ENCODE measurements at places on chromosomes 11 and 22.

DNA sequence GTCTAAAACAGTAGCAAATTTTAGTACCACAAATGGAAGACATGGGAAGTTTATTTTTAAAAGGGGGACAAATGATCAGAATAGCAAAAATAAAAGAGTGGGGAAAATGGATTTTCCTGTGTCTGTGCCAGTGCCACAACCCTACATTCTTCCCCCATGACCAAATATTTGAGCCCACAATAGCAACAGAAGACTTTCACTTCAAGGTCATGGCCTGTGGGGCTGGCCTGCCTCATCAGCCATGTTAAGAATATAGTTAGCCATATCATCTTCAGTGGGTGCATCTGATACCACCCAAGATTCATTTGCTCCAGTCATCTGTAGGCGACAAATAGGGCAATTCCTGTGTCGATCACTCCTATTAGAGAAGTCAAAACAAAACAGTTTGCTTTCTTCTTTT lies 26.3 kb downstream of the RNF141 start:
- DNase-seq: no peak

DNA sequence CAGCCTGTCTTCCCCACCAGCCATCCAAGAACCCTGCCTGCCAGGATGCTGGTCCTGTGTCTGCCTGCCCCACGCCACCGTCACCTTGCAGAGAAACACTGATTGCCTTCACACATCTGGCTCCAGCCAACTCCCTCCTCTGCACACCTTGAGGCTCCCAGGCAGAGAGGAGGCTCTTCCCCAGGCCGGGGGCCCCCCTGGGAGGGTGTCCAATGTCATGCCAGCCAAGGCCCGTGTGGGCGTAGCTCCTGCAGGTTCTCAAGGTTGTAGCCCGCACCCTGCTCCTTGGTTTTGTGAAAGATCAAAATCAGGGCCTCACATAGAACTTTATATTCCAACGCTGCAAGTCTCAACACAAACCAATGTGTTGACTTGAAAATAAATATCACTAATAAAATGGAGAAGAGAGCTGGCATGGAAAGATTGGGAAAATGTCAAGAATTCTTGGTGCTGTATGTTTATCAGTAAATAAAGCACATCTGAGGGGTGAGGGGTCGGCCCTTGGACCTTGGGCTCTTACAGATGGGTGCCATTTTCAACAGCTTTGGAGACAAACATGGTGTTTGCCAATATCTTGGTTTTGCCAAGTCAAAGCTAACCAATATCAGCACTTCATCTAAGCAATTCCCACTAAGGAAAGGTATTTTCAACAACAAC lies 6.7 kb upstream of the PPARA start:
- no peak for DNase-seq

- no peak for DNase-seq
Observed at GRCh38 chr11:7196396-7197146, 55.1 kb upstream of the SYT9 start.

- no peak for DNase-seq
Observed at GRCh38 chr11:2778630-2779498, 79.1 kb upstream of the KCNQ1OT1 start.

- no peak for DNase-seq
Observed at GRCh38 chr22:50218153-50218995, 17.6 kb downstream of the SELENOO start.

GRCh38 chr22:17357688-17358087 lies 11.6 kb upstream of the CECR2 start:
- no peak for DNase-seq

- DNase-seq: no peak
Observed at GRCh38 chr11:88806410-88806809, 259.4 kb downstream of the GRM5 start.

GRCh38 chr11:119888119-119888518 lies 159.1 kb upstream of the NECTIN1 start:
- no peak for DNase-seq

DNA sequence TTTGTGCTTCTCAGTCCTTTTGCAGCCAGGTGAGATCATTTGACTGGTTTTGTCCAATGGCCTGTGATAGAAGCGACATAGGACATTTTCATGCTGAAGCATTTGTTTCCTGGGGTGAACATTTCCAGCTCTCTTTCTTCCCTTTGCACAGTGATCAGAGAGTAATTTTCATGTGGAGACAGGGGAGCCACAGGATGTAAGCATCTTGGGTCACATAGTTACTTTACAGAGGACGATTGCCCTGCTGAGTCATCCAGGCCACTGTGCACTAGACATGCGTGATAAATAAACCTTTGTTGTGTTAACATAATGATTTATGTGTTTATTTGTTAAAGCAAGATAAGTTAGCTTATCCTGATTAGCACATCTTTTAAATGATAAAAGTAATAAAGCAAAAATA lies 263.5 kb upstream of the CCDC179 start:
- DNase-seq: no peak

DNA sequence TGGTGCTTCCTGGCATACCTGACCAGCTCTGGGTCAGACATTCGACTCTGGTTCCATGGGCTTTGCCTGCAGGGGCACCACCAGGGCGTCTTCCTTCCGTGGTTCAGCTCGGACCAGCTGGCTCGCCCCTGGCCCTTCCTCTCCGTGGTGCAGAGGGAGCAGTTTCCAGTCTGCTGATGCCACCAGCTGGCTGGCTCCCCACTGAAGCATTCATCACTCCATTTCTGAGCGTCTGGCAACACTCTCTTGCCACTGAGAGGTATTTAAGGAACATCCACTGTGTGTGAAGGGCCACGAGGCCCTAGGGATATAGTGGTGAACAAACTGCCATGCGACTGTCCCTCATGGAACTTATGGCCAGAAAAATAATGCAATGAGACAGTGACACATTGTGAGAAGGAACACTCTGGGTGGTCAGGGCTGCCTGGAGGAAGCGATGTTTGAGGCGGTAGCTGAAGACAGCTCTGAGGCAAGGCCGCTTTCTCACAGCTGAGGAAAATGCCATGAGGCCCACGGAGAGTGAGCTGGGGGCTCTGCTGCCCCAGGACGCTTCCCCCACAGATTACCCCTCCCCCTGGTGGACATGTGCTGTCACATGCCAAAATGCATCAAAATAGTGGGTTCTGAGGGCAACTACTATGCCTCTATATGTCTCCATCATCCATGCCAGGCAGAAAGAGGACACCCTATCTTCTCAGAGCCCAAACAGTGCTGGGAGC lies 44.9 kb upstream of the ARFGAP3 start:
- DNase-seq: no peak

GRCh38 chr11:24321229-24321628 lies 175.6 kb upstream of the LUZP2 start:
- DNase-seq: no peak

- no peak for DNase-seq
Observed at GRCh38 chr11:94031625-94032024, 10.5 kb downstream of the HEPHL1 start.

GRCh38 chr11:78417175-78417887 lies at the start of gene GAB2:
Gene GAB2, minus strand, starts transcription at chr11:78417820. Its CDS starts 100 bp downstream, at chr11:78417720.
- DNase-seq: no peak

DNA sequence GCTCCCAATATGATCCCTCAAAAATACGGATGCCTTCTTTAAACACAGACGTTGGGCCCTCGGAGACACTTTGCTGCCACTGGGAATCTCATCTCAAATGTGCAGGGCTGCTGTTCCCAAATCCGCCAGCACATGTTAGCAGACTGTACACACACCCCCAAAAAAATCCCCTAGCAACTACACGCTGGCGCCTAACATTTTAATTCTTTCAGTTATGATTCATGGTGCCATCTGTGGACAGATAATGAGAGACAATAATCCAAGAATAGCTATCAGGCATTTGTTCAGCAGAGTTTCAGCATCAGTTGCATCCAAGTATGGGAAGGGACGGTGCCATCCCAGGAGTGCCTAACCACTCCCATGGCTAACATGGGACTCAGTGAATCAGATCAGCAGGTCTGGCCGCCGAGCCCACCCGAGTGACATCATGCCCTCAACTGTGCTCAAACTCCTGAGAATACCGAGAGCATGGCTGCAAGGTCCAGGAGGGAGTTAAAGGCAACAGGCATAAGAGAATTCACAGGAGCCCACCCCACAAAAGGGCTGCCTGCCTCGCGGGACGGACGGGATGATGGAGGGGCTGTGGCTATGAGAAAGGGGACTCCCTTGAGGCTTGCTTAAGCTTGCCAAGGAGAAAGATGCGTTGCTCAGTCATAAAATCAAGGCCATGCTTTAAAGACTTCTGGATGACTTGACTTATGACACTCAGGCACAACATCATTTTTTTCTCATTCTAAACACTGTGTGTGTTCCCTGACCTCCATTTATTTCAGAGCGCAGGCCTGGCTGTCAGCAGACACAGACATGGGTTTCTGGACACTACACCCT lies 337.0 kb downstream of the SHANK2 start:
- no peak for DNase-seq

GRCh38 chr22:48868554-48868953 lies 959.1 kb downstream of the BRD1 start:
- DNase-seq: no peak

- no peak for DNase-seq
Observed at GRCh38 chr22:17881366-17881765, 107.1 kb upstream of the BID start.

DNA sequence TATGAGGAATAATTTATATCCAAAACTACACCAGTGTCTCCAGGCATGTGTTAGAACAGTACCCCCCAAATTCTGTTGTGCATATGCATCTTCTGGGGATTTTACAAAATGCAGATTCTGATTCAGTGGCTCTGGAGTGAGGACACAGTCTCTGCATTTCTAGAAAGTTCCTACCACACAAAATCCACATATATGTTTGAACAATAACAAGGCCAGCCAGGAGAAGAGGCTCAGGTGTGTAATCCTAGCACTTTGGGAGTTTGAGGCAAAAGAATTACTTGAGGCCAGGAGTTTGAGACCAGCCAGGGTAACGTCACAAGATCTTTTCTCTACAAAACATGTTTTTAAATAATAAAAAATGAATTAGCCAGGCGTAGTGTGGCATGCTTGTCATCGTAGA lies 84.9 kb downstream of the ZNF280B start:
- DNase-seq: no peak

GRCh38 chr11:113637636-113638035 lies 68.5 kb downstream of the TMPRSS5 start:
- no peak for DNase-seq

DNA sequence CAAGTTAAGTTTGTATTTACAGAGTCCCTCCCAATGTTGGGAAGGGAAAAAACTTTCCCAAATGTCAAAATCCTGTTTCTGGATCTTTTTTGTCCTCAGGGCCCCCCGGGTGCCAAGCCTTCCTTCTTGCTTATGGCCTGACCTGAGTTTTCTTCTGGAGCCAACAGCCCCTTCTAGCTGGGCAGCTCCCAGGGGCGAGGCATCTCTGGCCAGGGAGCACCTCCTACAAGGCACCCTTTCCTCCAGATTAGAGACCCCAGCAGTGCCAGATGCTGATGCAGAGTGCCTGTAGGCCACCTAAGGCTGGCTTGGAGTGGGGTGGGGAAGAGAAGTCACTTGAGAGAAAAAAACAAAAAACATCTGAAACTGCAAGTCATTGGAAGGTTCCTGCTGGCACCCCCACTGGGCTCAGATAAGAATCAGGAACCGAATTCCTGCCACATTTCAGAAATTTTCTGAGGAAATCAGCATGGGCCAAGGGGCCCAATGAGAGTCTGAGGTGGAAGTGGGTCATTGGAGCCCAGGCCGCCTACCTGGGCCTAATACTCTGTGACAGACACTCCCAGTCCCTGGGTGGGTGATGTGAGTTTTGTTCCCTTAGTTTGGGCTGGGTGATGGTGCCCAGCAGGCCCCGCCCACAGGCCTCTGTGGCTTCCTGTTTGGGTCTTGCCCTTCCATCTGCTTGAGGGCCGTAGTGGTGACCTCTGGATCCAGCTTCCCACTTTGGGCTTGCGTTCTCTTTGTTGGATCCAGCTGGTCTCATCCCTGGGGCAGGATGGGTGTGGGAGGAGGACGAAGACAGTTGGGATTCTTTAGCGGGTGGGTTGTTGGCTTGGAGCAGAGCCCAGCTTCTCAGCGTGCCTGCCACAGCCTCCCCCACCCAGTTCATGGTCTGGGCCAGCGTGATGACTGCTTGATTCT lies 40.6 kb downstream of the PARVA start:
- no peak for DNase-seq

DNA sequence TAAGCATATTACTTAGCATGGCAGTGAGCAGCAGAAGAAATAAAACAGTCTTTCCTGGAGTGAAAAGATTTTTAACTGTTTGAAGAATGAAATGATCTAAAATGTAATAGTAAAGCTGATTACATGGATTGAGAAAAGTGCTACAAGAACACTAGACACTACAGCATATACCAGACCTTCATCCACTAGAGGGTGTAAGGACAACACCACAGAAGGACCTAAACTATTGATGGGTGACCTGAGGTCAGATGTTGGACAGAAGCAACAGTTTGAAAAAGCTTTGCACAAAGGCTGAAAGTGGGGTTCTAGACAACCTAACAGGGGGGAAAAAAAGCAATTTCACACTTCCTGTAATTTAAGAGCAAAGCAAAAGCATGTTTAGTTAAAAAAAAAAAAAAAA lies 97.7 kb downstream of the RBFOX2 start:
- no peak for DNase-seq

Measured in activated naive CD8-positive, alpha-beta T cell treated with anti-CD3 and anti-CD28 coated beads, Interleukin-2, amount 50 U/mL, for 16 hours (primary cell).